HFFc6 (cell line): ENCODE measurements at places on chromosomes 1 and 21. TPM values are rescaled to one million over a fixed set of nuclear protein-coding genes. Genes with fewer than 3 reads are reported as not detected.

GRCh38 chr1:56034222-56034621, 545.1 kb downstream of the PLPP3 start:
- no peak overlapping the region for H3K4me3 ChIP-seq
- H3K36me3 ChIP-seq: no peaks in the 10 kb centered on the region
- DNase-seq: peak; percentile 11
- H3K27ac ChIP-seq: no peak overlapping the region

GRCh38 chr1:47485817-47486216, 48.0 kb downstream of the FOXD2 start:
- H3K27ac ChIP-seq: no peak overlapping the region
- no peaks in the 10 kb centered on the region for H3K36me3 ChIP-seq
- H3K4me1 ChIP-seq: no peaks in the 10 kb centered on the region
- DNase-seq: no peak

The NBPF3 gene
- total RNA-seq: 14.0 to 18.3 TPM (median 15.5 TPM) in 3 replicates

- no peaks in the 10 kb centered on the region; the same call in 1 of the 2 replicates for H3K4me1 ChIP-seq
- DNase-seq: peak; percentile 39
- no peaks in the 10 kb centered on the region; the same call in 1 of the 2 replicates for H3K27me3 ChIP-seq
- H3K36me3 ChIP-seq: no peaks in the 10 kb centered on the region
- no peak overlapping the region for H3K27ac ChIP-seq
- H3K4me3 ChIP-seq: no peak overlapping the region
Observed at GRCh38 chr1:115052454-115053083, 22.9 kb downstream of the TSHB start.
